ENCODE measurements at places on chromosomes 4 and X.

GRCh38 chrX:138928737-138929459, 217.4 kb upstream of the FGF13 start:
- no peak for DNase-seq

- DNase-seq = no peak
Observed at GRCh38 chrX:70908541-70908940, at the start of gene TEX11. Gene TEX11, minus strand, starts transcription at chrX:70908711. Its CDS starts 922 bp downstream, at chrX:70907789.

- DNase-seq = no peak
Observed at GRCh38 chrX:29880977-29881376, 334.4 kb upstream of the MAGEB2 start.

GRCh38 chr4:149306537-149306936, 509.1 kb downstream of the IQCM start:
- no peak for DNase-seq

- DNase-seq = no peak
Observed at GRCh38 chr4:15935504-15936402, 2.8 kb downstream of the FGFBP1 start.

DNA sequence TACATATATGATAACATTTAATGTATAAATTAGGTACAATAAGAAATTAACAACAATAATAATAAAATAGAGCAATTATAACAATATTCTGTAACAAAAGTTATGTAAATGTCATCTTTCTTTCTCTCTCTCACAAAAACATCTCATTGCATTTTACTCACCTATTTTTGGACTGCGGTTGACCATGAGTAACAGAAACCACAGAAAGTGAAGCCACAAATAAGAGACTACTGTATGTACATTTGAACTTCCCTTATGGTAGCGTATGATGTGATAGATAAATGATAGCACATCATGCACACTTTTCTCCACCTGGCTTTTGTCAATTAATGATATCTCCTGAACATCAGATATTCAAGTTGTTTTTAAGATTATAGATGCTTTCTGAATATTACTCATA, 80.5 kb downstream of the HNRNPD start:
- no peak for DNase-seq
